ENCODE measurements at places on chromosomes 3 and 15.

- no peak overlapping the region for H3K4me3 ChIP-seq
- no peak for DNase-seq
- H3K27me3 ChIP-seq: no peaks in the 10 kb centered on the region
- H3K4me1 ChIP-seq: no peaks in the 10 kb centered on the region
- H3K36me3 ChIP-seq: no peaks in the 10 kb centered on the region
Observed at GRCh38 chr3:130607553-130608154, 90.7 kb downstream of the COL6A6 start.

- H3K4me1 ChIP-seq: no peaks in the 10 kb centered on the region
- no peaks in the 10 kb centered on the region for H3K36me3 ChIP-seq
- H3K4me3 ChIP-seq: no peak overlapping the region
- no peak for DNase-seq
- no peak overlapping the region for H3K27ac ChIP-seq
- no peaks in the 10 kb centered on the region for H3K27me3 ChIP-seq
Observed at GRCh38 chr3:169264711-169265110, 398.8 kb downstream of the MECOM start.

GRCh38 chr3:14537590-14538450 is 2.3 kb downstream of the GRIP2 start:
- DNase-seq: peak; percentile 27
- H3K36me3 ChIP-seq: no peaks in the 10 kb centered on the region
- H3K4me1 ChIP-seq: no peaks in the 10 kb centered on the region
- H3K4me3 ChIP-seq: no peak overlapping the region
- peaks cover 16% of the 10 kb centered on the region for H3K27me3 ChIP-seq

DNA sequence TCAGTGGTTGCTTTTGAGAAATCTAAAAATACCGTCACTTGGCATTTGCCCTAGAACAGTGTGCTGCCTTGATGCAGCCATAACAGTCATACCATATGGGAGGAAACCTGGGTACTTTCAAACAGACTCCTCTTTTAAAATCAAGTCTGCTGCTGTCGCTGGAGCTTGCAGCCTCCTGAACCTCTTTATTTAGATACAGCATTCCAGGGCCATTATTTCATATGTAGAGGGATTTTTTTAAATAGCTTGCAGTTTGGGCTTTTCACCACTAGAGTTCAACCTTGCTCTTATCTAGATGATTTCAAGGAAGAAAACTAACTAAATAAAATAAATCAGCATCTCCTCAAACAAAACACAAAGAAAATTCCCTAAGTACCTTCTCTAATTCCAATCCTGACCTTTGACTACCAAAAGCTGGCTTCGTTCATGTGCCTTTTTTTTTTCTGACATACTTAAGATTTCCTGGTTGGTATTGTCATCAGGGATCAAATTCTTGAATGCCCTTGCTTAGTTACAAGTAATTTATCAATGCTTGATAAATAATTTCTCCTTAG is 111.6 kb downstream of the KBTBD8 start:
- no peak overlapping the region for H3K27ac ChIP-seq
- H3K36me3 ChIP-seq: no peaks in the 10 kb centered on the region
- H3K27me3 ChIP-seq: no peaks in the 10 kb centered on the region
- peaks cover 13% of the 10 kb centered on the region for H3K4me1 ChIP-seq
- peak; percentile 58 for DNase-seq

- DNase-seq: no peak
- peak overlapping the region; percentile 45 for H3K27ac ChIP-seq
- H3K4me3 ChIP-seq: no peak overlapping the region
- H3K4me1 ChIP-seq: no peaks in the 10 kb centered on the region
- H3K27me3 ChIP-seq: no peaks in the 10 kb centered on the region
- H3K36me3 ChIP-seq: no peaks in the 10 kb centered on the region
Observed at GRCh38 chr3:195139091-195139875, 131.7 kb downstream of the XXYLT1 start.

- H3K27me3 ChIP-seq: no peaks in the 10 kb centered on the region
- no peak overlapping the region for H3K4me3 ChIP-seq
- no peak overlapping the region for H3K27ac ChIP-seq
Observed at GRCh38 chr3:30294241-30294667, 312.1 kb upstream of the TGFBR2 start.

DNA sequence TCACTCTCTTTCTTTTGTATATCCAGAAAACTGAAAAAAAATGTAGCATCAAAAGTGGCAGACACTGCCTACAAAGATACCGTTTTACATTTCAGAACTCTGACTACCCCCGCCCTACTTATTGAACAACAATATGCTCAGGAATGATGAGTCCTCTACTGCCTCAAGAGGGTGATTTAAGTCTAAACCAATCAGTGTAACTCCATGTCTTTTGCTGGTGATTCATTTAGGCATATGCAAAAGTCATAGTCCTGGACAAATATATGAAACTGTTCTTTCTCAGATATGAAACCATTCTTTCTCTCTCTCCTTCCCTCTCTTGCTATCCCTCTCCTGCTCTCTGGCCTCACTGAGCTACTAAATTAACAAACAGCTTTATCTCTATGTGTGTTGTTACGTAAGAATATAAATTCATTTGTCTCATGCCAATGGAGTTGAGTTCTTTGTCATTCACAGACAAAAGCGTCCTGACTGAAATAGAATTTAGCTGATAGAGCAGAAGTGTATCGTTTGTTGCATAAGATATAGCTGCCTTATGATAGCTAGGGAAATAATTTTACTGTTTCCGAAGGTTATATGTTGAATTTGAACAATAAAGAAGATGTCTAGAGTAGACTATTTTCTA is 133.7 kb upstream of the OSTN start:
- H3K27ac ChIP-seq: no peak overlapping the region
- no peak overlapping the region for H3K4me3 ChIP-seq
- no peaks in the 10 kb centered on the region for H3K4me1 ChIP-seq
- no peak for DNase-seq

GRCh38 chr3:115388811-115389210 is 234.5 kb upstream of the GAP43 start:
- no peak overlapping the region for H3K27ac ChIP-seq
- no peaks in the 10 kb centered on the region for H3K36me3 ChIP-seq
- H3K4me3 ChIP-seq: no peak overlapping the region
- no peaks in the 10 kb centered on the region for H3K27me3 ChIP-seq
- H3K4me1 ChIP-seq: no peaks in the 10 kb centered on the region

DNA sequence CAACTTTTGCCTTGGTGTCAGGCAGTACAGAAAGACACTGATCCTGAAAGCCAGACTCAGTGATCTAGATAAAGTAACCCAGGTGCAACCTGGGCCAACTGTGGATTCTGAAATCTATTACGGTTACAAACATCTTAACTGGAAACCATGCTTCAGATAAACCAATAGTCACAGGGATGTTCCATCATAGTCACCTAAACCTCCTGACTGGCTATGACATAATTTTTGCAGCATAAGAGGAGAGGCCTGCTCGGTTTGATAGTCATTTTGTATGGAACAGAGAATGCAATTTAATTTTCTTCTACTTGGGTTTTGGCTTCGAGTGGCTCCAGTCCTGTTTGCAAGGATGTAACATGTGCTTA is 3.7 kb downstream of the SLCO3A1 start:
- H3K27ac ChIP-seq: no peak overlapping the region
- H3K4me1 ChIP-seq: peaks cover 18% of the 10 kb centered on the region
- no peaks in the 10 kb centered on the region for H3K27me3 ChIP-seq
- H3K36me3 ChIP-seq: no peaks in the 10 kb centered on the region

DNA sequence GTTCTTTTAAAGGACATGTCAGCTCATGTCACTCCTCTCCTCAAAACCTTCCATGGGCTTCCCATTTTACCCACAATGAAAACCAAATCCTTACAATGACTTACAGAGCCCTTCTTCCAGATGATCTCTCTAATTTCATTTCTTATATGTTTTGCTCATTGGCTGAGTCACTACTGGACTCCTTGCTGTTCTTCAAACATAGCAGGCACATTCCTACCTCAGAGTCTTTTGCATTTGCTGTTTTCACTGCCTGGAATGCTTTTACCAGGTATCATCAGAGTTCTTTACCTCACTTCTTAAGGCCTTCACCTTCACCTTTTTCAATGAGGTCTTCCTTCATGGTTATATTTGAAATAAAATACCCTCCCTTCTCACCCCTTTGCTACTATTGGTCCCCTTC is 57.3 kb downstream of the NECTIN3 start:
- H3K4me1 ChIP-seq: no peaks in the 10 kb centered on the region
- no peak for DNase-seq
- H3K27ac ChIP-seq: no peak overlapping the region
- H3K36me3 ChIP-seq: no peaks in the 10 kb centered on the region

DNA sequence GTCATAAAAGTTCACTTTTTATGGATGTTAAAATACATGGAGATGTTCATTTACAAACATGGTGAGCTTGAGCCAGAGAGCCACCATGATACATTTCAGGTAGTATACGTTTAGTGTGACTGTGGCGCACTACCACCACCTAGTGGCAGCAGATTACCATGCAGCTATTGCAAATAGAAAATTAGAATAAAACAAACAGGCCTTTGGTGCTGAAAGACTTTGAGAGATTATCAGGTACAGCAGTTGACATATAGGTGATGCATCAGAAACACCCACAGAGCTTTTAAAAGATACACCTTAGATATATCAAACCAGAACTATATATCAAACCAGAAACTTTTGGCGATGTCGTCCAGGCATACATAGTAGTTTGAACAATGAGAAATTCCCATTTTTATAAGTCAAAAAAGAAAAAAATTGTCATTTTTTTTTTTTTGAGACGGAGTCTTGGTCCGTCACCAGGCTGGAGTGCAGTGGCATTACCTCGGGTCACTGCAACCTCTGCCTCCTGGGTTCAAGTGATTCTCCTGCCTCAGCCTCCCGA is 42.0 kb upstream of the ICE2 start:
- DNase-seq: no peak
- H3K27ac ChIP-seq: no peak overlapping the region
- no peaks in the 10 kb centered on the region for H3K27me3 ChIP-seq

DNA sequence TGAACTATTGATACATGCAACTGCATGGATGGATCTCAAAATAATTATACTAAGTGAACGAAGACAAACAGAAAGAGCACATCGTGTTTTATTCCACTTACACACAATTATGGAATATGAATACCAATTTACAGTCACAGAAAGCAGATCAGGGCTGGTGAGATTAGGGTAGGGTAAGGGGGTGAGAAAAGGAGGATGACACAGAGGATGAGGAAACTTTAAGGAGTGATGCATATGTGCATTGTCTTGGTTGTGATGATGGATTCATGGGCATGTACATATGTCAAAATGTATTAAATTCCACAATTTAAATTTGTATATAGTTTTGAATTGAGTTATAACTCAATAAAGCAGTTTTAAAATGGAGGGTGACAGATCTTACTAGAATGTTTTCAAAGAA is 548.9 kb downstream of the PYDC2 start:
- DNase-seq: no peak
- H3K27me3 ChIP-seq: no peaks in the 10 kb centered on the region
- no peak overlapping the region for H3K4me3 ChIP-seq

DNA sequence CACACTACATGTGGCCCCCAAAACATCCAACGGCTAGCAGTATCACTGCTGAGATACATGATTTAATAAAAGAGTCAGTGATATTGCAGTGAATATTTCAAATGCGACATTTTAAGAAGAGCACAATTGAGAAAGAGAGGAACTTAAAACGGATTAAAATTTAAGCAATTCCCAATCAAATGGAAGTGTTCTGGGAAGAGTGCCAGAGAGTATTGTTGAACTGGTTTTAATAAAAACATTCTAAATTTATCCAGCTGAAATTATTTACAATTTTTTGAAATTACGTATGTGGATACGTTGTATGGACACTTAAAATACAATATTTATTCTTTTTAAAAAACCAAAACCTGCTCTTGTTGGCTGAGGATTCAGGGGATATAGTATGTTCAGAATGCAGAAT is 117.7 kb downstream of the C3orf38 start:
- H3K36me3 ChIP-seq: no peaks in the 10 kb centered on the region
- no peak overlapping the region for H3K4me3 ChIP-seq
- DNase-seq: no peak
- H3K4me1 ChIP-seq: no peaks in the 10 kb centered on the region
- H3K27me3 ChIP-seq: no peaks in the 10 kb centered on the region

DNA sequence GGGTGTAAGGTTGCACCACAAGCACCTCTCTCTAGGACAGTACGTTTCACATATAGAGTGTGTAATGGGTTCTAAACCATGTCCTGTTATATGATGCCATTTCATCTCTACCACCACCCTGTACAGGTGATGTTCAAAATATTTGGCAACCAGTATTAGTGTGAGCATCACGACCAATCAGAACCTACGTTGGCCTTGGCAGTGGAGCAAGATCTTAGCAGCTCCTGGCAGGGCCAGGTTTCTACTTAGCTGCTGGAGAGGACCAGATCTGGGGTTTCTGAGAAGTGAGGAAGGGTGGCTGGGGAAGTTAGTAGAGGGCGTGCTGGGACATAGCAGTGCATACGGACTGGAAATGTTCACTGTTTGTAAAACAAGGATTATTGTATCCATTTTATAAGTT is 23.1 kb upstream of the MITF start:
- H3K4me3 ChIP-seq: no peak overlapping the region
- DNase-seq: no peak
- H3K4me1 ChIP-seq: no peaks in the 10 kb centered on the region

DNA sequence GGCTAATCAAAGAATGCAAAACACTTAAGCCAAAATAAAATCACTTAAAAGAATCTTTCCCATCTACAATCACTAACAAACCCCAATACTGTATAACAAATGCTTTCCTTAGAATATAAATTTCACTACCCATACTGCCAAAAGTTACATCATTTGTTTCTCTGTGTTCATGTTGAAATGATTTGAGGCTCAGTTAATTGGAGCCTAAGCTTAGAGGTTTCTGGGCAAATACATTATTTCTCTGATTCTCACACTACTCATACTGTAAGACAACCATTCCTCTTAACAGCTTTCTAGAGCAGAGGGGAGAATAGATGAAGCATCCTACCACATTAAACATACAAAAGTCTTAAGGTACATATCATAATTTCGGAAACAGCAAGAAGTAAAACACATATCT is 2.1 kb downstream of the RIOX2 start:
- no peak overlapping the region for H3K4me3 ChIP-seq
- H3K4me1 ChIP-seq: no peaks in the 10 kb centered on the region
- DNase-seq: no peak
- H3K27me3 ChIP-seq: no peaks in the 10 kb centered on the region

DNA sequence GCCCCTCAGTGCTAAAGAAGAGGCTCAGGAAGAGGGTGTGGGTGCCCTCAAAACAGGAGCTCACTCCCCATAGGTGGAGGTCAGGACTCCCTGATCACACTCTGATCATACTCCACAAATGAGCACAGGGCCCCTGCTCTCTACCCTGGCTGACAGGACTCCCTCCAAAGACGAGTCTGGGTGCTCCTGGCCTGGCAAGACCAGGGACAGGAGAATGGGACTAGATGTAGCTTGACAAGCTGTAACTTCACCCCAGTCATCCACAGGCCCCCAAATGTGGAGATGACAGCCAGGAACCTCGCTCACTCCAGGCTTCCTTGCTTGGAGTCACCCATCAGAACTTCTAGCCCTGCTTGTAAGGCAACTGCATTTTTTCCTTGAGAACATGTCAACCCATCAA is 11.1 kb downstream of the SCN5A start:
- no peaks in the 10 kb centered on the region for H3K4me1 ChIP-seq
- no peaks in the 10 kb centered on the region for H3K36me3 ChIP-seq
- no peak for DNase-seq

DNA sequence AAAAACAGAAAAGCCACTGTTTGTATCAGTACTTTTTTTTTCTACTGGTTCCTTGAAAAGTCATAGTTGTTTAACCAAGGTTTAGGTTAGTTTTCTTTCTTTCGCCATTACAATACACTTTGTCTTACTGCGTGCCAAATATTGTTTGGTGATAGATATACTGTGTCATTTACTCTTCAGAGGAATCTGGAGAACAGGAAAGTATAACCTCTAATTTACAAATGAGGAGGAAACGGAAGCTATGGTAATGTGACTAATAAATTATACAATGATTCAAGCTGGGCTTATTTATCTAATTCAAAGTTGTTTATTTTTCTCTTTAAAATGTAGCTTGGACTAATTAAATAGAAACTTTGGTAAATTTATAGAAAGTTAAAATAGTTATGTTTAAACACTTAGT is 96.2 kb upstream of the ROBO2 start:
- no peak overlapping the region for H3K4me3 ChIP-seq
- no peak for DNase-seq
- H3K27me3 ChIP-seq: no peaks in the 10 kb centered on the region
- no peaks in the 10 kb centered on the region for H3K4me1 ChIP-seq
